ENCODE measurements at places on chromosomes 4 and X.

DNA sequence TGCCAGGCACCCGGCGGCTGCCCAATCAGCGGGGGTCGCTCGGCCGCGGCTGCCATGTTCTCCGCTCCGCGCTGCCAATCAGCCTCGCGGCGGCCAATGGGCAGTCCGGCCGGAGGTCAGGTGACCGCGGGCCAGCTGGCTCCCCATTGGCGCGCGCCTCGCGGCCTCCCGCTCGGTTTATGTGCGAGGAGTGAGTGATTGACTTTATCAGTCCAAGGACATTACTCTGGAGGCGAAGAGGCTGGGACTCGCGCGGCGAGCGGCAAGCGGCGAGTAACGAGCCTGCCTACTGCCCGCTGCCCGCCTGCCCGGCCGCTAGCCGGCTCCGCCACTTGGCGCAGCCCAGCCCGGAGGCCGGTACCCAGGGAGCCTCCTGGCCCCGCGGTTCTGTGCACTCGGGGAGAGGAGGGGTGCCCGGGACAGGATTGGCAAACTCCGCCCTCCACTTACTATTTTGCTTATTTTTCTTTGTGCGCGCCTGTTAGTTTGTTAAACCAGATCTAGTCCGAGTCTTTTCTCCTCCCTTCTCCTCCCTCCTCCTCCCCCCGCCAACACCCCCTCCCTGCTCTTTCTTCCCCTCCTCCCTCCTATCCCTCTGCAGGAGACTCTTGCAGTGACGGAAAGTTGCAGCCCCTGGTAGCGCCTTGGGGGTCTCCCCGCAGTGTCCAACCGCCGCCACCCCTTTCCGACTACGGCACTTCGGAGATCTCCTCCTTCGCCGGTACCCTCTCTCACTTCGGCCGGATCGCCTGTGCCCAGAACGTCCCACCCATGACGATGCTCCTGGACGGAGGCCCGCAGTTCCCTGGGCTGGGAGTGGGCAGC, at the start of gene ZIC3:
TSS of gene ZIC3 (plus strand) at position 207 of the 825 bp plus-strand sequence. CDS start at position 772, 565 bp downstream.
- no peak for DNase-seq

GRCh38 chr4:581753-582361, 5.8 kb upstream of the TMEM271 start:
- no peak for DNase-seq

DNA sequence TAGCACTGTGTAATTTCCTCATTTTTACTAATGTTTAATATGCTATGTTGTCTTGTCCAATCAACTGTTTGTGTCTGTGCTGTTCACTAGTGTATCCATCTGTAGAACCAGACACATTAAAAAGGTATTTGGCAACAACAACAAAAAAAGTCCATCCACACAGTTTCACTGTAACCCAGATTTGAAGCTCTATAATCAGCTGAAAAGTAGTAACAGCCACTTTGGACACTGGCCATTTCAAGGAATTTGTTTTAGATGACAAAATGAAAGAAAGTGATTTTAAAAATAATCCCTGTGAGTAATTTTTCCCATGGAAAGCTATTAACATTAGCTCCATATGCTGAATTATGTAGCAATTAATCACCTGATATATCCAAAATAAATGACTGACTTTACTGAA, 2.2 kb upstream of the FBXL5 start:
- no peak for DNase-seq

- DNase-seq: no peak
These were observed 346.0 kb upstream of the EPHA5 start for GRCh38 chr4:66016240-66016639.

DNA sequence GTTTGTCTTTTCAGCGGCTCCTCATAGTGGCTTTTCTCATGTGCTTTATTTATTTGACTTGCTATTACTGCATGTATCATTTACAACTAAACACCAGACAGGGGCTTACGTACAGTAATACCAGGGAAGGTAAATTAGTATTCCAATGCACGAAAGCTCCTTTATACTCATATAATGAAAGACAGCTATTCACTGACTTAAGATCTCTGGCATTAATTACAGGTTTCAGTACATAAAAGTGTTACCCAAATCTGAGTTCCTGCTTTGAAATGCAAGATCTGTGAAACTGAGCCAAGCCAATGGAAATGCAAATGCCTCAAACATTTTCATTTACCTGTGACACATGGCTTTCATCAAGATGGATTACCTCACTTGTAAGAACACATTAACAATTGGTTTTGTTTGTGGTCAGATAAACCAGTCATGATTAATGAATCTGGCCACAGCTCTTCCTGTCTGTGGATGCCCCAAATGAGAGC, 107.2 kb downstream of the ANAPC4 start:
- DNase-seq: peak; percentile 15

DNA sequence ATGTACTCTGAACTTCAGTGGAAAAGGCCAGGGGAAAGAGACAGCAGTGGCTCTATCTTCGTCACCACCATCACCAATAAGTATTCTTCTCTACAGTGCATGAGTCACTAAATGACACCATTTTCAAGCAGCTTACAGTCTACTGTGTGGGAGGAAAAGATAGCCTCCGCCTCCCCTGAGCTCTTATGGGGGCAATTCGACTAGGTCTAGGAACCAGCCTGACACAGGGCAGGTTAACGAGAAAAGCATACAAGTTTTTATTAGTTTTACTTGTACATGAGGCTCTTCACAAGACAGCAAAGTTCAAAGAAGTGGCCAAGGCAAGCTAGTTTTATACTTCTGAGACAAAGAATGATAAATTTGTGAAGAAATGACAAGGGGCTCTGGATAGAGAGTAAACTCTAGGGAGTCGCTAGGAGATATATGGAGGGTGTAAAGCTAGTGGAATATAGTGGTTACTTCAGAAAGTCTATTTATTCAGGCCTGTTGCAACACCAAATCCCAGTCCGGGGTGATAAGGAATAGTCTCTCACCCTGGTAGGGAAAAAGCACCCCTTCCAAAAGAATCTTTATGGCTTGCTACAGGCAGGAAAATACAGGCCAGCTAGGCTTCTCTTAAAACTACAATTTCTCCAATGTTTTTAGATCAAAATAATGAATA, 49.7 kb downstream of the SCD5 start:
- no peak for DNase-seq

- no peak for DNase-seq
These were observed 343.1 kb downstream of the MID1IP1 start for GRCh38 chrX:39144323-39144722.

- DNase-seq: no peak
These were observed 48.3 kb upstream of the TMEM150C start for GRCh38 chr4:82610041-82610440.

GRCh38 chr4:155944516-155944915, 9.2 kb downstream of the CTSO start:
- no peak for DNase-seq

- DNase-seq: no peak
These were observed 77.5 kb downstream of the UCHL1 start for GRCh38 chr4:41334182-41334581.

GRCh38 chr4:106809076-106809475, 227.0 kb downstream of the DKK2 start:
- peak; percentile 6 for DNase-seq

- no peak for DNase-seq
These were observed 675.8 kb upstream of the SLIT2 start for GRCh38 chr4:19575924-19576323.

DNA sequence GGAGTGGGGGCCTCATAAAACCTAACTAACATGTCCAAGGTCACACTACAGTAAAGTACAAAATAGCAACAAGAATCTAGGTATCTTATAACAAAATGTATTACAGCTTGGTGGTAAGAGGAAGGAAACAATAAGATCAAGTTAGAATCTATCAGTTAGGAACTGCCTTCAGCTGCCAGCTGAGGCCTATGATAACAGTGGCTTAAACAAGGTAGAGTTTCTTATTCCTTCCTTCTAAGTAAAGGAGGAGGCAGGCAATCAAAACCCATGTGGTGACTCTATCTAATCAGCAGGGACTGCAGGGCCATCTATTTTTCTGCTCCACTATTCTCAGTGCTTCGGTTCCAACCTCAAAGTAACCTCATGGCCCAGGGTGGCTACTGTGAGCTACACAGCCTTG, 10.9 kb downstream of the SH3D19 start:
- DNase-seq: no peak

GRCh38 chrX:20664131-20664530, 397.4 kb upstream of the RPS6KA3 start:
- DNase-seq: no peak

DNA sequence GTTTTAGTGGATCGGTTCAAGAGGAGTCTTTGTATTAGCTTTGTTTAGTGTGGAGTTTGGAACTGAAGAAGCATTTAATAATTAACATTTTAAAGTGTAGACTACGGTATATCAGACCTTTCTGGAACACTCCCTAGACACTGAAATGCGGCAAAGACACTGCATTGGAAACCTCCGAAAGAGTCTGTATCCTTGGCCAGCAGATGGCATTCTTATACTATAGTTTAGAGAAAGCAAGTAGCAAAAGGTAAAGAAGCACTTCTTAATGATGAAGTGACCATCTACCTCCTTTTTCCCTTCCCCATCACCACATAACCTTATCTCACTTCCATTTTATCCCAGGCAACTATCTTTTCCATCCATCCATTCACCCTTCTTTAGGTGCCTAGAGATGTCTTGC, 7.6 kb downstream of the FABP2 start:
- DNase-seq: peak; percentile 33

DNA sequence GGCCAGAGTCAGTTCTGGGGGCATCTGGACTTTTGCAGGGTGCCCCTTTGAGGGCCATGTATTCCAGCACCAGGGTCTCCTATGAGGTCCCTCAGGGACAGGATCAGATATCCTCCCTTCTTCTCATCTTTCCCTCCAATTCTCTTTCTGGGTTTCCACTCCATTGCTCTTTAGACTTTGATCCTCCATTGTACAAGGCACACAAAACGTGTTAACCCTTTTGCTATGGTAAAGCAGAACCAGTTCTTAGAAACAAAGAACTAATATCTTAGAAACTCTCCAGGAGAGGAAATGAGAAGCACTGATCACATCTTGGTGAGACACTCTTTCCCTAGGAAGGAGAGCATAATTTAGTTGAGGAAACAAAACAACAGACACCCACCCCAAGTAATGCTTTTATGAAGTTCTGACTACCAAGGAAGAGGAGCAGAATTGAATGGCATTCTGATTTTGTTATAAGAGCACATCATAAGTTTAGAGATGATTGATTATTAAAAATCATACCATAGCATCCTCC, 200.7 kb upstream of the NPY2R start:
- DNase-seq: no peak

DNA sequence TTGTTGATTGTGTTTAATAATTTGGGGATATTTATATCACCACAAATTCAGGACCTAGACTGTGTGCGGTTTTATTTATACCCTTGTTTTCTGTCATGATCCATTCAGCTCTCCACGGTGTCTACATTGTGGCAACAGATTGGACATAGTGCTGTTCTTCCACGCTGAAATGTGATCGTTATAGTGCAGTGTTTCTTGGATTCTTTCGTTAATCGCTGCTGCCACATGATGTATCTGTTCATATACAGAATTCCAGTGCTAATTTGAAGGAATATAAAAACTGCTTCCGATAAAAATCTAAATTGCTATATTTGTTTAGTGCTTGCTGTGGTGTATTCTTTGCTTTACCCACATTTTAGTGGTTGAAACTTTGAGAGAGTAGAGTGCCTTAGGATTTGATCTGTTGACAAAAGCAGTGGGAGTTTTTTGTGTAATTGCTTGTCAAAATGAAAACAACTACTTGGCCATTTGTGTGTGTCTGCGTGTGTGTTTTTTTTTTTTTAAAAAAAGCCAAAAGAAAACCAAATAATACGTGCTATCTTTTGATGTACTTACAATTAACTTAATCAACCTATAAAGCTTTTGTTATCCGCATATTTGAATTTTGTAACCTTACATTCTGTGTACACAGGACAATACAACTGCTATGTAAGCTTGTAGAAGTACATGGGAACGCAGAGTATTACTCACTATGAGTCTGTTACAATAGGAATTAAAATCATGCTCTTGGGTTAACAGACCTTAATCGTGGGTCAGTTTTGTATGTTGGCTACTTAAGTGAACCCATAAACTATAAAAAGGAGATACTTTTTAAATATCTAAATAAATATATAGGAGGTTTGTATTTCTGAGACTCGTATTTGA, 353.3 kb downstream of the ARHGAP24 start:
- no peak for DNase-seq

- no peak for DNase-seq
These were observed 2403.2 kb downstream of the ARAP2 start for GRCh38 chr4:33841120-33841519.

DNA sequence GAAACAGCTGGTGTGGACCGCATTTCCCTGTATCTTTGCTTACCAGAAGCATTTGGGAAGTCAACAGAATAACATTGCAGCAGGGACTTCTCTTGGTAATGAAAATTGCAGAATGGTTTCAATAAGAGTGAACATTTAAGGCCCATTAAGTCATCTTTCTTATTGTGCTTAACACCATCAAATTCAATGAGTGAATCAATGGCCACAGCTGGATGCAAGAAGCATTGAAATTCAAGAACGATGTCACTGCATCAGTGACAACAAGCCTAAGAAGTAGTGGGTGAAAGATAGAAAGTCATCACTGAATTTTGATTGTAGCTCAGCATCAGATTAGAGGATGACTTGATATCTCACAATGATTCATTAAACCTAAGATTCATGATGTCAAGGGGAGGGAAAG, 93.9 kb upstream of the GPM6A start:
- no peak for DNase-seq

DNA sequence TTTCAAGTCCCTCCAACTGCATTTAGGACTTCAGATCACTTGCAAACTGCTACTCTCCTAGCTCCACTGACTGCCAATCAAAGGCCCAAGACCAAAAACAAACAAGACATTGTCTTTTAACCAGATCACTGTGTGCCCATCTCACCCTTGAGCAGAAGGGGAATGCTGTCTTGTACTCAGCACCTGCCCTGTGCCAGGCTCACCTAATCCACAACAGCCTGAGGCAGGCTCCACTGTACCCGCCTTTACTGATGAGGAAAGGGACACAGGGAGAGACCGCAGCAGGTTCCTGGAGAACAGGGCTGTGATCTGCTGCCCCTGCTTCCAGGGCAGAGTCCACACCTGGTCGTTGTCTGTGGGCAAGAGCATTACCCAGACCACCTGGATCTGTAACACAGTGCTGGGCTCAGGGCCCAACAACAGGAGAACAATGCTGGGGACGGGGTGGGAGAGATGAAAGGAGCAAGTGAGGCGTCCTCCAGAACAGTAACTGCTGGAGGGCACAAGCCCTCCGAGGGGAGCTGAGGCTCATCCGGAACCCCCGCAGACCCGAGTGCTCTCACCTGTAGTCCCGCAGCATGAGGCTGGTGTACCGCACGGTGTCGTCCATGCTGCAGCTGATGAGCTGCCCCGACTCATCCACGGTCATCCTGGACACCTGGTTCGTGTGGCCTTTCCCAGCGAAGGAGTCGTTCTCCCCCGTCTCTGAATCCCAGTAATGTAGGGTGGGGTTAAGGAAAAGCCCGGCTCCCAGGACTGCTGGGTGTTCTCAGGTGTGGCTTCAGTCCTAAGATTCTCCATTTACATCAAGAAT, 33.9 kb downstream of the WDR1 start:
- no peak for DNase-seq

DNA sequence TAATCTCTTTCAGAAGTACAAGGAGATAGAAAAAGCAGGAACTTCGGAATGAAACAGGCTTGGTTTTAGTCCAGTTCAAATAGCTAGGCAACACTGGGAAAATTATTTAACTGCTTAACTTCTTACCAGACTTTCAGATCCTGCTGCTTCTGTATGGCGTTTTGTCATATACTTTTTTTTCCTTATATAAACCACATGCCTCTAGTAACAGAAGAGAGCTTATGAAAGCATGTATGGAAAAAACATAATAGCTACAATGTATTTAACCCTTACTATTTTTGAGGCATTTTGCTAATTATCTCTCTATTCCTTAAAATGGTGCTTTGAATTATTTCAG, 439.6 kb downstream of the INPP4B start:
- no peak for DNase-seq
